ENCODE measurements at places on chromosomes 7 and 10. TPM values are rescaled to one million over a fixed set of nuclear protein-coding genes. Genes with fewer than 3 reads are reported as not detected.

DNA sequence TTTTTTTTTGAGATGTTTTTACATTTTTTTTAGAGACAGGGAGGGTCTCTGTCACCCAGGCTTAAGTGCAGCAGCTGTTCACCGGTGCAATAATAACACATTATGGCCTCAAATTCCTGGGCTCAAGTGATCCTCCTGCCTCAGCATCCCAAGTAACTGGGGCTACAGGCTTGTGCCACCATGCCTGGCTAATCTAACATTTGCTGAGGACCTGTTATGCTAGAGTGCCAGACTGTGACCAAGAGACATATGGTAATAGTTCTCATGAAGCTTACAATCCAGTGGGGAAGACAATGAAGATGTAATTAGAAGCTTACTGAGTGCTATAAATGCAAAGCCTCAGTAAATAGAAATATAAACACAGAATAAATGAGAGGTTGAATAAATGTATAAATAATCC lies 17.6 kb upstream of the ORC5 start:
- DNase-seq: no peak

DNA sequence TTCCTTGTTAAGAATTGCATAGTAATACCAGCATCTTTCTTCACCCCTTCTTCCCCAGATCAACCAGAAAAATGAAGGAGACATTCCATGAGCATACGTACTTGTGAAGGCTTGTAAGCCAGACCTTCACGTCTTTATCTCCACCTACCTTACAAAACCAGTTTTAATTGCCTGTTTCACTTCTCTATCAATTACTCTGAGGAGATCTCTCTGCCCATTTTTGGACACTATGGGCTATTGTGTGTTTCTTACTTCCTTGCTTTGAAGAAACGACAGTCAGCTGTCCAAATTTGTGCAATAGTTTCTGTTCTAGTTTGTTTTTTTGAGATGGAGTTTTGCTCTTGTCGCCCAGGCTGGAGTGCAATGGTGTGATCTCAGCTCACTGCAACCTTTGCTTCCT lies 349.7 kb upstream of the MBL2 start:
- DNase-seq: no peak

- DNase-seq: peak; percentile 62
These were observed 161.6 kb upstream of the PRSS1 start for GRCh38 chr7:142587578-142588191.

DNA sequence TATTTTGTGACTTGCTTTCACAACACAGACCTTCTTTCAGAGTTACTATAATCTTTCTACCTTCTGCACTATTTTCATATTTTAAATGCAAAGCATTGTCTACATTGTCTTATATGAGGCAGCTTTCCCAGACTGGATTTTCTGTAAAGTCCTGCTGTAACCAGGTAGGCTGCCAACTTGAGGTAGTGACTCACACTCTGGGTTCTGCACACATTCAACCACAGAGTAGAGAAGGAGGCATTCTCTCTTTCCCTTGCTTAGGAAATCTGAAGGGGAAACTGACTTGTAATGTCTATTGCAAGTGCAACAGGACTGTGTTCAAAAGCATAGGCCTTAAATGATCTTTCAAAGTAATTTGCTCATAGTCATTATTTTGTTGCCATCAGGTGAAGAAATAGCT lies 461.4 kb downstream of the GRM8 start:
- no peak for DNase-seq

GRCh38 chr7:28328822-28329660 lies 83.3 kb upstream of the CREB5 start:
- no peak for DNase-seq

C7orf25 gene
- 4.5 TPM for polyA plus RNA-seq

GRCh38 chr10:103078309-103078615 lies 114.8 kb downstream of the NT5C2 start:
- DNase-seq: no peak

COL28A1 gene
- 3.1 TPM for polyA plus RNA-seq

GRCh38 chr10:78419481-78420265 lies 386.0 kb downstream of the RPS24 start:
- no peak for DNase-seq

Data from small intestine (tissue), 16 donors.